ENCODE measurements at places on chromosomes 16 and 17.
A peak's percentile ranks its signal among the peaks of the same experiment; 100 is the strongest.

- DNase-seq: no peak
Observed at GRCh38 chr17:49823614-49824013, 24.3 kb downstream of the TAC4 start.

- peak; percentile 96 for DNase-seq
Observed at GRCh38 chr16:68084504-68085258, 489 bp upstream of the NFATC3 start.

GRCh38 chr16:79980650-79981521 lies 380.3 kb upstream of the MAF start:
- DNase-seq: no peak

GRCh38 chr17:16254773-16255400 lies 37.9 kb downstream of the PIGL start:
- DNase-seq: no peak

DNA sequence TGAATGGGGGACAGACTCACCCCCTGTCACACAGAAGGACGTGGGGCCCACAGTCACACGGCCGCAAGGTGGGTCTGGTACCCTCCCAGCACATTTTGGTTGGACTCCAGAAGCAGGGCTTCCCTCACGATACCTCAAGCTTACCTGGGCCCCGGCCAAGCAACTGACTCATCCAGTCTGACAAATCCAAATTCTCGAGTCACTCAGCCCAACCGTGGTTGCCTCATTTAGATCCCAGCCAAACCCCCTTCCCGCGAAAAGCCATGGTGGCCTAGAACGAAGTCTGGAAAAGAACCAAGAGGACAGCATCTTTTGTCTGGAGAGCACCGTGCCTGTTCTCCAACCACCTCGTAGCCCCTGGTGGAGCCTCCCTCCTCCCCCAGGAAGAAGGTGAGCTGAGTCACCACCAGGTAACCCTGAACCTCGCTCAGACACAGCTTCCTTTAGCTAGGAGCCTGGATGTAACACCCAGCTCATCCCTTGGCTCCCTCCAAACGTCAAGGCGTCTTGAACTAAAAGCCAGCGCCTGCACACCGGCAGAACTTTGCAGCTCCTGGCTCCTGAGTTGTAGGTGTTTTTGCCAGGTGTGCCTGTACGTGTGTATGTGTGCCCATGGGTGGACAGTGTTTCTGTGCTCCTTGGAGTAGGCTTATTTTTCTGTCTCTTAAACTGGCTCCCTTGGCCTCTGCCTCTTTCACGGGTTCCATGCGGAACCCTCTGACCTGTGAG lies 78.9 kb downstream of the CMIP start:
- no peak for DNase-seq

DNA sequence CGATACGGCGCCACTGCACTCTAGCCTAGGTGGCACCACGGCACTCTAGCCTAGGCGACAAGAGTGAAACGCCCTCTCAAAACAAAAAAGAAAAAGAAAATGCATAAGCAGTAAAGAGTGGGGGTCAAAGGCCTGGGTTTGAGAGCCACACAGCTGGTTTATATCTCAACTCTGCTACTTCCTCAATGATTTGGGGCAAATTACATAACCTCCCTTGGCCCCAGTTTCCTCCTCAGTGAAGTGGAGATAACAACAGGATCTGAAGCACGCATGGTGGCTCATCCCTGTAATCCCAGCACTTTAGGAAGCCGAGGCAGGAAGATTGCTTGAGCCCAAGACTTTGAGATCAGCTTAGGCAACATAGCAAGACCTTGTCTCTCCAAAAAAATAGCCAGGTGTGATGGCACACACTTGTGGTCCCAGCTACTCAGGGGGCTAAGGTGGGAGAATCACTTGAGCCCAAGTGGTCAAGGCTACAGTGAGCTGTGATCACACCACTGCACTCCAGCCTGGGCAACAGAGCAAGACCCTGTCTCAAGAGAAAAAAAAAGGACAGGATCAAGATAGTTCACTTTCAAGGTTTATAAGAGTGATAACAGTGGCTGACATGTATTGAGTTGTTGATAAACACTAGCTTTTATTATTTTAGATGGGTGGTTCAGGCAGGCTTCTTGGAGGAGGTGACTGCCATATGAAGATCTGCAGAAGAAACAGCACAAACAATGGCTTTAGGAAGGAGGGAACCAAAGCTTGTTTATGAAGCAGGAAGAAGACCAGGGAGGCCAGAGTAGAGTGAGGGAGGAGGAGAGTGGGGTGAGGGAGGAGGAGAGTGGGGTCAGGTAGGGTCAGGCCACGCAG lies 8.5 kb upstream of the COG1 start:
- no peak for DNase-seq

GRCh38 chr16:69329369-69330285 lies 761 bp downstream of the PDF start:
- DNase-seq: no peak

DNA sequence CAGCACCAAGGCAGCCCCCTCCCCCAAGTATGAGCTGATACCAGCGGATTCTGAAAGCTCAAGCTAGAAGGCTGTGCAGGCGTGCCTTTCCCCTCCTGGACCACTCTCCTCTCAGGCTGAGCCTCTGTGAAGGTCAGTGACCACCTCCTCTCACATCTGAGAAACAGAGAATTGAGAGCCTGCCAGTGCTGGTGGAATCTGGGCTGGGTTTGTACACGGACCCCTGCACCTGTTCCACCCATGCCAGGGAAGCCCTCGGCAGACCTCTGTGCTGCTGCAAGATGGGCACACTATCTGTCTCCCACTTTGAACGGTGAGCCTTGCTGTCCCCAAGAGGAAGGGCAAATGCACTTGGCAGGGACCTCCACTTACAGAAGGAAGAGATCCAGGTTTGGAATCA lies 54.7 kb upstream of the SDK2 start:
- no peak for DNase-seq

DNA sequence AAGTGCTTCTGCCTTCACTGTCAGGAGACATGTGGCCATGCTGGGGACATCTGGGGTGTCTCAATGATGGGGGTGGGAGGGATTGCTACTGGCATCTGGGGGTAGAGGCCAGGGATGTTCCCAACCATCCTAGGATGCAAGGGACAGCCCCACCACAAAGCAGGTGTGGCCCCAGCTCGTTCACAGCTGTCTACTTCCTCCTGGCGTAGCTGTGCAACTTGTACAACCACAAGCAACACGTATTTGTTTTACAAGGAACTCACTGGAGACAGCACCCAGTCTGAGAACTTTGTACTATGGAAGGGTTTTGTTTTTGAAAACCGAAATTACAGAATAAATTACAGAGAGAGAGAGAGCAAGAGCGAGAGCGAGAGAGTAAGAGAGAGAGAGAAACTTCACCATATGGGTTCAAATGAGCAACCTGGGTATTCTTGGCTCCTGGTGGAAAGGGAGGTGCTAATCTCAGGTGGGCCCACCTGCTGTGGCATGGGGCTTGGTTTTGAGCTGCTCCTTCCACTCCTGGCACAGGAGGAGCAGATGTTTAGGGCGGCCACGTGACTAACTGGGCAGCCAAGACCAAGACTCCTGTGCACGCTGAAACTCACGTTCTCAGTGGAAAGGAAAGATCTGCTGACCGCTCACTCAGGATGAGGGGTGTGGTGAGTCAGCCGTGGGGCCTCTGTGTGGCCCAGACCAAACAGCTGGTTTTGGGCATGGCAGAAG lies 17.5 kb upstream of the TNFRSF13B start:
- no peak for DNase-seq

GRCh38 chr17:68821860-68822696 lies 133.1 kb downstream of the ABCA8 start:
- peak; percentile 11 for DNase-seq

DNA sequence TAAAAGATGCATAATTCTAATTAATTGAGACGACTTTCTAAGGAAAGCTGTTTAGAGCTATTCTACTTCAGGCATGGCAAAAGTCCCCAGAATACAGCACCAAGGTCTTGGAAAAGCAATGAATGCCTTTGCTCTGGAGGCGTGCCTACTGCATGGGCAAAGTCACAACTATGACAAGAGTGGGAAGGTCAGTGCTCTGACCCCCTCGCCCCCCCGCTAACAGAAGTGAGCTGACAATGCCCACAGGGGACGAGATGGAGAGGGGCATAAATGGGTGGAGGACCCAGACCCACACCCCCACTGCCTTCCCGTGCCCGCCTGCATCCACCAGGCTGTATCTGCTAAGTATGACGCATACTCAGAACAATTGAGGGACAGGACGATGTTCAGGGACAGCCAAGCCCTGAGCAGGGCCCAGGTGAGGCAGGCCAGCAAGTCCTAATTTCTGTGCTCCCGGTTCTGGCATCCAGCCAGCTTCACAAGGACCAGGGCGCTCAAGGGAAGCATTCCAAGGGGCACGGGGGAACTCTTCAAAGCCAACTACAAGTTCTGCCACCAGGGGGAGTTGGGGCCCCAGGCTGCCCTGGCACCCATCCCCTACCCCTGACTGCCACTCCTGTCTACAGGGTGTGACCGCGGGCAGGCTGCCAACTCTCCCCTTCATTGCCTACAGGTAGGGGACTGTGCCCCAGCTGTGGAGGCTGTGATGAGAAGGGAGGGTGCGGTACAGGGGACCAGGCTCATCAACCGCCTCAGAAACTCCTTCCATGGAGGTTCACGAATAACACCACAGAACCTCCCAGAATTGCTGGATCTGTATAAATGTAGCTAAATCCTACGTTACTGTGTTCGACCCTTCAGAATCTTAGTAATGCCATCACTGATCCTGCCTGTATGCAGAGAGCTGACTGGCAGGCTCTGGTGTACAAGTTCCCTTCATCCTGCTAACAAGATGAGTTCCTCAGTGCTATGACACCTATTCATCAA lies 20.8 kb downstream of the NPRL3 start:
- DNase-seq: peak; percentile 81

DNA sequence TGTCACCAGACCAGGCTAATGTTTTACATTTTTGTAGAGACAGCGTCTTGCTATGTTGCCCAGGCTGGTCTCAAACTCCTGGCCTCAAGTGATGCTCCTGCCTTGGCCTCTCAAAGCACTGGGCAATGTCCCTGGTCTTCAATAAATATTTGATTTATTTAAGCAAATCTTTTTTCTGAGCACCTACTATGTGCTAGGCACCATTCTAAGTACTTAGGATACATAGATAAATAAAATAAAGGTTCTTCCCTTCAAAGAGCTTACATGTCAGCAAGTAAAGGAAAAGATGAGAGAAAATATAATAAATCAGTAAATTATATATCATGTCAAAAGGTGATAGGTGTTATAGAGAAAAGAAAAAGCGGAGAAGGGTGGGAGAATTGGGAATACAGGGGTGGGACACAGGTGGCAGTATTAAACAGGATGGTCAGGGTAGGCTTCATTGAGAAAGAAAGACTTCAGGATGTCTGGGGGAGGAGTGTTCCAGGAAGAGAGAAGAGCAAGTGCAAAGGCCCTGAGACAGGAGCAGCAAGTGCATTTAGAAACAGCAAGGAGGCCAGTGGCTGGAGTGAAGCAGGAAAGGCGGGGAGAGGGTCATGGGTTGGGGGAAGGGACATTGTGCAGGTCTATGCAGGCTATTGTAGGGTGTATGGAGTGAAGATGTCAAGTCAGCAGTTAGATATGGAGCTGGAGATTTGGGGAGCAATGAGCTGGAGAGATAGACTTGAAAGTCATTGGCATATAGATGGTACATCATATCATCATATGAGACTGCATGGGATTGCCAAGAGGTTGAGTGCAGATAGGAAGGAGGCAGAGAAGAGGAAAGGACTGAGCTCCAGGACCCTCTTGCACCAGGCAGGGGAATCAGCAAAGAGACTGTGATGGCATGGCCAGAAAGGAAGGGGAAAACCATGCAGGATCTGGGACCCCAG lies 11.3 kb downstream of the ABCC3 start:
- DNase-seq: no peak

- DNase-seq: peak; percentile 55
Observed at GRCh38 chr16:75494661-75495075, 573 bp downstream of the CHST6 start.

All from ELF-1 (cell line).